RWPE1 (cell line): ENCODE measurements at places on chromosomes 12 and 14.

GRCh38 chr12:47085815-47086252 lies 6.1 kb upstream of the AMIGO2 start:
- peak; percentile 41 for DNase-seq

DNA sequence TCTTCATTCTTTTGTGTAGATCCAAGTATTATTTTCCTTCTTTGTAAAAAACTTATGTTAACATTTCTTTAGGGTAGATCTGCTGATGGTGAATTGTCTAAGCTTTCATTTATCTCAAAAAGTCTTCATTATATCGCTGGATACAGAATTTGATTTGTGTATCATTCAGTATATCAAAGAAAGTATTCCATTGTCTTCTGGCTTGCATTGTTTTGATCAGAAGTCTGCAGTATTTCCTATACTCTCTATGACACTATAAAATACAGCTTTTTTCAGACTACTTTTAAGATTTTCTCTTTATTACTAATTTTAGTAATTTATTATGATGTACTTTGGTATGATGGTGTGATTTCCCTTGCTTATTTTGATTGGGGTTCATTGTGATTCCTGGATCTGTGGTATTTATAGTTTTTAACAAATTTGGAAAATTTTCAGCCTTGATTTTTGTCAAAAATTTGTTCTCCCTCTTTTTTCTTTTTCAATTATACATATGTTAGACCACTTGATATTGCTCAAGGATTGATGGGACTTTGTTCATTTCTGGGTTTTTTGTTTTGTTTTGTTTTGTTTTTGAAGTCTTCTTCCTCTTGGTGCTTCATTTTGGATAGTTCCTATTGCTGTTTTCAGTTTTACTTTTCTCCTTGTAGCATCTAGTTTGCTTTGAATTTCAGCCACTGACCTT lies 176.5 kb downstream of the ZFP36L1 start:
- DNase-seq, result peak; percentile 26

GRCh38 chr12:12350868-12351463 lies 924 bp upstream of the MANSC1 start:
- no peak for DNase-seq

GRCh38 chr12:10113920-10114319 lies 15.1 kb upstream of the CLEC1A start:
- no peak for DNase-seq

DNA sequence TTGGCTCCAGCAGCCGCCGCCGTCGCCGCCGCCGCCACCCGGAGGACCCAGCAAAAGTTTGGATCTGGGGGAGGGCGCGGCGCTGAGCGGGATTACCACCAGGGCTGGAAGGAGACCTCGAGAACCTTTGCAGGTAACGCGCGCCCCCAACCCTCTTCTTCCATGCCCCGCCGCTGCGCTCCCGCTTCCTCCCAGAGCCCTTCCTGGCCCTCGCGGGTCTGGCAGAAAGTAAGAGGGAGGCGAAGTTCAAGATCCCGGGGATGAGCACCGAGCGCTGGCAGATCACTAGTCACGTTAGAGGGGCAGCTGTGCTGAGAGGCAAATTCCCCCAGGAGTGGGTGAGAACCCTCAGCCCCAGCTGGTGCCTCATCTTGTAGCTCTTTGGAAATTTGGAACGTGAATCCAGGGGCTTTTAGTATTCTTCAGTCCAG lies 3.9 kb downstream of the FLRT2 start:
- peak; percentile 9 for DNase-seq

GRCh38 chr12:11753150-11753499 lies 103.7 kb downstream of the ETV6 start:
- no peak for DNase-seq

GRCh38 chr12:131747276-131748177 lies 36.6 kb downstream of the SFSWAP start:
- DNase-seq, result no peak

- no peak for DNase-seq
Measured at GRCh38 chr12:67460388-67460787, 188.2 kb upstream of the DYRK2 start.

- no peak for DNase-seq
Measured at GRCh38 chr12:131027876-131028586, 74.3 kb downstream of the ADGRD1 start.

GRCh38 chr14:104316121-104316722 lies 177.8 kb downstream of the KIF26A start:
- no peak for DNase-seq

- DNase-seq, result peak; percentile 50
Measured at GRCh38 chr14:37150414-37150813, 22.0 kb downstream of the SLC25A21 start.

- DNase-seq, result no peak
Measured at GRCh38 chr14:89420502-89420901, 3.5 kb upstream of the FOXN3 start.

- no peak for DNase-seq
Measured at GRCh38 chr12:106131676-106132075, 7.1 kb downstream of the NUAK1 start.

- DNase-seq, result no peak
Measured at GRCh38 chr12:52650520-52651081, 1.4 kb downstream of the KRT2 start.

GRCh38 chr14:100224229-100224866 lies 14.6 kb upstream of the YY1 start:
- no peak for DNase-seq

GRCh38 chr14:81091139-81091538 lies 129.6 kb downstream of the GTF2A1 start:
- DNase-seq, result no peak

GRCh38 chr14:103700753-103701490 lies 14.3 kb downstream of the XRCC3 start:
- no peak for DNase-seq

DNA sequence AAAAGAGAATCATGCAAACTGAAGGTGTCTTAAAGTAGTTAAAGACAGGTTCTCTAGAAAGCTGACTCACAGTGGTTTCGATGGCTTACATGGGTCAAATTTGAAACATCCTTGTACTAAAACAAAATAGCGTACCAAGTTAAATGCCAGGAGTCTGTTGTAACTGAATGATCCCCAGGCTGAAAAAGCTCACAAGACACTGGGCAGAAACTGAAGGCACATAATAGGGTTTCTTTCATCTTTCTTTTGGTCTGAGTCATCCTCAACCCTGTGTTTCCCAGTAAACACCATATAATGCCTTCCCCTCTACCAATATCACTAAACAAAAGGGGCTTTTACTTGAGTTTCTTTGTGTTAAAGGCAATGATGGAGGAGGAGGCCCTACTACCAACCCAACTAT lies 12.8 kb downstream of the ZFYVE1 start:
- no peak for DNase-seq

DNA sequence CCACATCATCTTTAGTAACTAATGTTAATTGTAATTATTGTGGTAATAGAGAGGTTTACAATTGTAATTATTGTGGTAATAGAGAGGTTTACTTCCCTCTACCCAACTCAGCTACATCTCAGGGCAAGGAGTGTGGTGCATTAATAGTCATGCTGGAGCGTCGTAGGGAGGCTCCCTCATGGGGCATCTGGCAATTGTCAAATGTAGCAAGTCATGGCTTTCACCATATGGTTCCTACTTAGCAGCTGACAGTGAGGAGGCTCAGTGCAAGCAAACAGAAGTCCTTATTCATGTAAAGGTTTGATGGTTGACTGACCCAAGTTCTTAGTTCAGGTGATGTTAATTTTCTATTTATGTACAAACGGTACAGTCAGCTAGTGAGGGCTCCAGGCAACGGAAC lies 1012.0 kb downstream of the FLRT2 start:
- DNase-seq, result no peak

DNA sequence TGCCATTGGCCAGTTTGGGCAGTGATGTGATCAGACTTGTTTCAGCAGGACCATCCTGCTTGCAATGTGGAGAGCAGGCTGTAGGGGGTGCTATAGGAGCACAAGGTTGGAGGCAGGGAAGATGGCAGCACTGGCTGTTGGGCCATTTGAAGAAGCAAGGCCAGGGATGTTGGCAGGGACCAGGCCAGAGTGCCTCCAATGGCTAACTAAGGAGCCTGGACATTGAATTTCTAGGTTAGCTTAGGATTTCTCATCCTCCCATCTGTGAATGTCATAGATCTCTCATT lies 23.5 kb downstream of the FGF23 start:
- no peak for DNase-seq

DNA sequence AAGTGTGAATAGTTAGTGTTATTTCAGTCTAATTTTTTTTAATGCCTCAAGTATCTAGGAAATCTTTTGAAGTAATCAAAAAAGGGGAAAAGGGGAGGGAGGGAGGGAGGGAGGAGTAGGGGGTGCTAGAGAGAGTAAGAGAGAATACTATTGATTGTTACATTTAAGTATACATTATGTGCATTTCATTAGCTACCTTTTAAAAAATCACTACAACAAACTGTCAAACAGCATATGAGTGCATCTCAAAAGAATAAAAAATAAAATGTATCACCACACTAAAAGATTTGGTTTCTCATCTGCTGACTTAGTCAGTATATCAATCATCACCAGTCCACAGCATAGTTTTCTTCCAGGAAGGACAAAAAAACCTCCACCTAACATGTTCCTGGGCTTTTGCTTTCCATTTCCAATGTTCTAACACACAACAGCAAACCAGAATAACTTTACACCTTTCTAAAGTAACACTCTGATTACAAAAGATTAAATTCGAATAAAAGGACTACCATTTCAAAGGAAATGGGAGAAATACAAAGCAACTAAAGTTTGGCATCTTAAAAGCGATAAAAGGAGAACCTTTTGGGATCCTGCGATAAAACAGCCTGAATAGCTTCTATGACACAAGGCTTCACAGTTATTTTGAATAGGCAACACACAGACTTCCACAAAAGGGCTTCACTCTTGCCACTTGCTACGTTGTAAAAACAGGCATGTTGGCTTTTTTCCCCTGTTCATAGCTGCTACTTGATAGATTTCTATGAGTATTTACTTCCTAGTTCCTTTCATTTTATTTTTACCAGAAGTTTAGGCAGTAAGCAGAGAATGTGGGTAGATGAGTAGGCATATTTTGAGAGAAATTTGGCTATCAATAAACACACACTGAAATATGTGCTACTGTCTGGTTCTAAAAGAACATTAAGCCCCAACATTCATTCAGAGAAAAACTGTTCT lies 160.9 kb downstream of the EPS8 start:
- DNase-seq, result no peak

DNA sequence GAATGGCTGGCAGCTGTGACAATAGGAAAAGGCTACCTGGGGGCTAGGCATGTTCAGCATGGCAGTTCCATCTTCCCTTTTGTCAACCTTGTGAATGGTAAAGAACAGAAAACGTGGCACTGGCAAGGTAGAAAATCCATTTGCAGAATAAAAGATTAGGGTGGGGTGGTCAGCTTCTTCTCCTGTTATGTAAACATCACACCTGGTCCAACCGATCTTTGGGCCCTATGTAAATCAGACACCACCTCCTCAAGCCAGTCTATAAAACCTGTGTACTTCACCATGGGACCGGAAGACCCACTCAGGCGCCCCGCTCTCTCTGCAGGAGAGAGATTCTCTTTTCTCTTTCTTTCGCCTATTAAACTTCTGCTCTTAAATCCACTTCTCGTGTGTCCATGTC lies 19.6 kb upstream of the TMEM30B start:
- DNase-seq, result no peak

DNA sequence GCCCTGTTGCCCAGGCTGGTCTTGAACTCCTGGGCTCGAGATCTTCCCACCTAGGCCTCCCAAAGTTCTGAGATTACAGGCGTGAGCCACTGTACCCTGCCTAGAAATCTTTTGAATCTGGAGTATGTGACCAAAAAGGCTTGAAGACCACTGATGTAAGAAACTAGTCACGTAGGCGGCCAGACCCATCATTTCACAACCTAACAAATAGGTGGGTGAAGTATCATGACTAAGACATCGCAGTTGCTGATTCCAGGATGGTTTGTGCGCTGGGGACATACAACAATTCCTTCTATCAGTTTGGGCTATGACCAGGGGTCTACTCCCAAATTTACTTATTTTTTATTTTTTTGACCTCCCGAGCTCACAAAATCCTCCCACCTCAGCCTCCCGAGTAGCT lies 11.8 kb upstream of the CDK2AP1 start:
- DNase-seq, result no peak

GRCh38 chr14:29584992-29585391 lies 342.7 kb downstream of the PRKD1 start:
- DNase-seq, result no peak

DNA sequence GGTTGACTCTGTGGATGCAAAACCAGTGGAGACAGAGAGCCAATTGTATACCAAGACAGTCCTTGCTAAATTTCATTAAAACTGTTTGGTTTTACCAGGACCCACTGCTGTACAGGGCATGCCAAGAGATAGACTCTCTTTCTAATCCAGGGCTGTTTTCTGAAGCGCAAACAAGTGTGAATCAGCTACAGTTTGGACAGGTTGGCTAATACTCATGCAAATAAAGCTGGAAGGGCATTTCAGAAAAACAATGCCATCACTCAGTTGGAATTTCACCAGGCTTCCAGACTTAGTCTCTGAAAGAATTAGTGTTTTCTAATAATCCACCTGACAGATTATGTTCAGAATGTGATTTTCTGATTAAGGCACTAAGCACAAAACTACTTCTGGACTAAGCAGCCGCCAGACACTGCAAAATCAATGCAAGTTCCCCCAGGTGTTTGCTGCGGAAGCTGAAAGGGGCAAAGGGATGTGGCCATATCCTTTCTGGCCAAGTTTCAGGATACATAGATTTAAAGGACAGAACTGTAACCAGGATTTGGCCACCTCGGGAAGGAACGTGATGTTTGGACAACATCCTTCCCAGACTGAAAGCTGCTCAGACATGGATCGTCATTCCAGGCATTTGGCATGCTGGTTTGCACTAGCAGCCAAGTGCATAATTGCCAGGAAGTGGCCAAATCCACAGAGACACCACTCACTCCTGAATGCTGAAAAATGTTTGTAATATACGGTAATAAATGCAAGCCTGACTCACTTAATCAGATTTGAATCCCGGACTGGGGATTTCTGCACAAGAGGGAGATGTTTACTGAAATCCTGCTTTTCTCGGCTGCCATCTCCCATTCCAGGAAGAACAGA lies 32.0 kb upstream of the CDKN3 start:
- no peak for DNase-seq

DNA sequence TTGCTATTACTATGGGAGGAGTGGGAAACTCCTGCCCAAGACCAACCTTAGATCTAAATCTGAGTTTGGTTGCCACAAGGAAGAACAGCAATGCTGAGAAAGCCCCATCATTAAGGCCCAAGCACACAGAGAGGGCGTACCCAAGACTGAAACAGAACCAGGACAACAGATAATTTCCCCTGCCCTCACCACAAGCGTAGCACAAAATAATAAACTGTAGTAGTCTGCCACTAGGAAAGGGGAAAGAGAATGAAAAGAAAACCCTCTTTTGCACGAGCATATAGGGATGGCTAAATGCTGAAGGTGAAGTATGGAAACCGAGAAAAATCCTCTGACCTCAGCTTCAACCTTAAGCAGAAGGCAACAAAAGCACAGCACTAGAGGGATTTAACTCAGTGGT lies 76.5 kb upstream of the DHRS4 start:
- no peak for DNase-seq

GRCh38 chr12:104668274-104668718 lies 211.5 kb downstream of the CHST11 start:
- no peak for DNase-seq

DNA sequence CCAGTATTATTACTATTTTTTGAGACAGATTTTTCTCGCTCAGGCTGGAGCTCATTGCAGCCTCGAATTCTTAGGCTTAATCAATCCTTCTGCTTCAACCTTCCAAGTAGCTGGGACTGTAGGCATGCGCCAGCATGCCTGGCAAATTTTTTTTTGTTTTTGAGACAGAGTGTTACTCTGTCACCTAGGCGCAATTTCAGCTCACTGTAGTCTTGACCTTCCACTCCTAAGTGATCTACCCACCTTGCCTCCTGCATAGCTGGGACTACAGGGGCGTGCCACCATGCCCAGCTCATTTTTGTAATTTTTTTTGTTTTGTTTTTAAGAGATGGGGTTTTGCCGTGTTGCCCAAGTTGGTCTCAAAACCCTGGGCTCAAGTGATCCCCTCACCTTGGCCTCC lies 15.2 kb downstream of the ERC1 start:
- no peak for DNase-seq
